ENCODE measurements at places on chromosomes 16 and 17.

- no peak for DNase-seq
Observed at GRCh38 chr16:75565640-75566039, 539 bp upstream of the GABARAPL2 start.

- DNase-seq = no peak
Observed at GRCh38 chr17:40303009-40303657, 5.8 kb upstream of the RARA start.

- no peak for DNase-seq
Observed at GRCh38 chr16:3549906-3550305, 27.3 kb downstream of the NLRC3 start.

- DNase-seq = no peak
Observed at GRCh38 chr17:14325618-14326167, 24.8 kb downstream of the HS3ST3B1 start.

DNA sequence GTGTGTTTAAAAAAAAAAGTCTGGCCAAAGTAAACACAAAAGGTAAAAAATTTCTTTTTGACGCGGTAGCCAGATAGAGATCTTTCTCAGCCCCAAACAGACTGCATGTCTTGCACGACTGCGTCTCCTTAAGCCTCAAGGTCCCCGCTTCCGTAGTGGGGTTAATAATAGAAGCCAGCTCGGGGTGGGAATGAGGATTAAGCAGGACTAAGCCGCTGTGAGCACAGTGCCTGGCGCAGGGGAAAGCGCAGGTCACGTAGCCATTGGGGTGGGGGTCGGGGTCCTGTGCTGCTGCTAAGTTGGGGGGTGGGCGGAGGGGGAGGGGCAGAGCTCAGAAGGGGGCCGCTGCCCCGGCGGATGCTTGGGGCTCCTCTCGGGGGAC lies 521 bp downstream of the GGA2 start:
- DNase-seq = no peak

DNA sequence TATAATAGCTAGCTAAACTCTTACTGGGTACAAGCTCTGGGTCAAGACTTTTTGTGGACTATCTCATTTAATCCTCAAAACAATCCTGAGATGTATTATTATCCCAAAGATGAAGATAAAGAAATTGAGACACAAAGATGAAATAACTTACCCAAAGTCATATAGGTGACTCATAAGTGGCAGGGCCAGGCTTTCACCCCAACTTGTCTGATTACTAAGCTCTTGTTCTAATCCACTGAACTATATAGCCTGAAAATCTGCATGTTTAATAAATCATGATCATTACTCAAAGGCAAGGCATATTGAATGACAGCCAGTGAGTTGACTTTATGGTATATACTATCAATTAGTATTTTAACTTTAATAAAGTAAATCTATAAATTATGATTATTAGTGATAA lies 77.4 kb downstream of the SKAP1 start:
- DNase-seq = no peak

DNA sequence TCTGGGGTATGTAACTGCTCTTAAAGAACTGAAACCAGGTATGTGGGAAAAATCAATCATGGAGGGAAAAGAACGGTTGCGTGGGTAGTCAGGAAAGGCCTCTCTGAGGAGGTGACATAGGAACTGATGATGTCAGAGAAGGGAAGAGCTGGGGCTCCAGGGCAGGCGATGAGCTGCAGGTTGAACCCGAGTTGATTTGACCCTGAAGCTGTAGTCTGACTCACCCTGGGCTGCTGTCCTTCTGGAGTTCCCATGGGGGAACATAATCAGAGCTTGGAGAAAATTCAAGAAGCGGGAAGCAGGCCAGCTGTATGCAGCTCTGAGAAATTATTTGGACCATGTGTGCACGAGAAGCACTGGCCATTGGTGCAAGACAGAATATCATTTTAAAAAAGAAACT lies 16.7 kb downstream of the SLC6A2 start:
- DNase-seq = peak; percentile 61

GRCh38 chr16:474420-475122 lies 49.1 kb downstream of the RAB11FIP3 start:
- DNase-seq = no peak

- DNase-seq = no peak
Observed at GRCh38 chr17:20975566-20975965, 67.2 kb downstream of the USP22 start.

- DNase-seq = peak; percentile 92
Observed at GRCh38 chr16:740764-741505, at the start of gene CIAO3. Gene CIAO3, minus strand, starts transcription at chr16:740997. Its CDS starts 12 bp downstream, at chr16:740985.

GRCh38 chr17:9830711-9831110 lies 5.0 kb downstream of the GLP2R start:
- DNase-seq = no peak

- no peak for DNase-seq
Observed at GRCh38 chr16:82280867-82281266, 110.8 kb upstream of the MPHOSPH6 start.

DNA sequence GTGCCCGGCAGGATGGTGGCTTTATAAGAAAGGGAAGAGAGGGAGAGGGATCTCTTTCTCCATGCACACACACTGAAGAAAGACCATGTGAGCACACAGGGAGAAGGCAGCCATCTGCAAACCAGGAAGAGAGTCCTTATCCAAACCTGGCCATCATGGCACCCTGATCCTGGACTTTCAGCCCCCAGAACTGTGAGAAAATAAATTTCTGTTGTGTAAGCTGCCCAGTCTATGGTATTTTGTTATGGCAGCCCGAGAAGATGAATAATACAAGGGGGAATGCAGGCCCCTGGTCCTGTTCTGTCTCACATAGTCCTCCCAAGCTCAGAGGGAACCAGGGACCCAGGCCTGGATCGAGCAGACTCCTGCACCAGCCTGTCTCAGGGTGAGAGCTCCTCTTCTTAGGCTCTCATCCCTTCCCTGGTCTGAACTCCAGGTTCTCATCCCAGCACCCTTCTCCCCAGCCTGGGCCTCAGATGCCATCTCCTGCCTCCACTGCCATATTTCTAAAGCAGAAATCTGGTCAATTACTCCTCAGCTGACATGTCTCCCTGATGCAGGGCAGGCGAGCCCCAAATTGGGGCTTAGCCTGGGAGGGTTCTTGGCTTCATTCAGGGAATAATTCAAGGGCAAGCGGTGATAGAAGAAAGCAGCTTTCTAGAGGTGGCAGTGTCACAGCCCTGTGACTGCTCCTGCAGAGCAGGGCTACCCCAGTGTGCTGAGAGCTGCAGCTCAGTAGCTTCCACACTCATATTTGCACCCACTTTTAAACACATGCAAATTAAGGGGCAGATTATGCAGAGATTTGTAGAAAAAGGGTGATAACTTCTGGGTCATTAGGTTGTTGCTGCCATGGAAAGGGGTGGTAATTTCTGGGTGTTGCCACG lies 28.8 kb downstream of the IGFBP4 start:
- DNase-seq = no peak

DNA sequence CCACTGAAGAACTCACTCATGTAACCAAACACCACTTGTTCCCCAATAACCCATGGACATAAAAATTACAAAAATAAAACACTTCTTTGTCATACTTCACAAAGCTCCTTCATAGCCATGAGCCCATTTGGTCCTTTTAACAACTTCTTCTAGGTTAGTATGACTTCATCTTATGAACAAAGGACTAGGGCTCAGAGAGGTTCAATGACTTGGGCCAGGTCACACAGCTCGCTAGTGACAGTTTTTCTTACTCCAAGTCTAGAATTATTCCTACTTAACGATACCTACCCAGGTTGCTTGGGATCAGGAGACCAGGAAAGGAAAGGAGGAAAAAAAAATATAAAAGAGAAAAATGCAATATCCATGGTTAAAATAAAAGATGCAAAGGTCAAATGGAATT lies 353.4 kb downstream of the SOX9 start:
- DNase-seq = no peak

GRCh38 chr17:28646039-28646754 lies 1.2 kb upstream of the BLTP2 start:
- DNase-seq = no peak

DNA sequence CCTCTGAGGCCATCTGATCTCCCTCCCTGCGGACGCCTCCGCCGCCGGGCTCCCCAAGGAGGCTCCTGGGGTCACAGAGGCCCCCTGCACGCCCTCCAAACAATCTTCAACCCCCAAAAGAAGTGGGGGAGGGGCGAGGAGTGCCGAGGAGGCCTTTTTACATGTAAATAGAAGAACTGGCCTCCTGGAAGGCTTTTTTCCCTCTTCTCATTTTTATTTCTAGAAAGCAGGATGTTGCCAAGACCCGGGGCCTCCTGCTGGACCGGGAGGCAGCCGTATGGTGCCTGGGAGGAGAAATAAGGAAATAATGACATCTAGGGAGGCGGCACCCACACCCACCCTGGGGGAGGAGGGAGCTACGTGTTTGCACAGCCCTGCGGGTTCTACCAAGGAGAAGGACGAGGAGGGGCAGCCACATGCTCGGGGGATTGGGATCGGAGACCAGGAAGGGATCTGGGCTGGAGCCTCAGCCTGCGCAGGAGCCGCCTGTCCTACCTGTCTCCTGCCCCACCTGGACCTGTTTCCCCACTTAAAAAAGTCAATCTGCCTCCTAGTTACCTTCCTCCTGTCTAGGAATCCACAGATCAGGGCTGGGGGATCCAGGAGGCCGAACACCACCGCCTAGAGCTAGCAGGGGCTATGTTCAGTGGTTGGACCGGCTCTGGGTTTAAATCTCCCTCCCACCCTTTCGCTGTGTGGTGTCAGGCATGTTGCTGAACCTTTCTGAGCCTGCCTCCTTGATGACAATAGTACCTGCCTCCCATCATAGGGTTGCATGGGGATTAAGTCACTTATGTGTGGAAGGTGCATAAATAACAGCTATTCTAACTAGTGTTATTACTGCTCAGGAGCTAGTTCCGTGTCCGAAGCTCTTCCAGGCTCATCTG lies 175.7 kb upstream of the GSE1 start:
- no peak for DNase-seq

- DNase-seq = peak; percentile 55
Observed at GRCh38 chr16:58464047-58464915, 35.7 kb upstream of the NDRG4 start.

DNA sequence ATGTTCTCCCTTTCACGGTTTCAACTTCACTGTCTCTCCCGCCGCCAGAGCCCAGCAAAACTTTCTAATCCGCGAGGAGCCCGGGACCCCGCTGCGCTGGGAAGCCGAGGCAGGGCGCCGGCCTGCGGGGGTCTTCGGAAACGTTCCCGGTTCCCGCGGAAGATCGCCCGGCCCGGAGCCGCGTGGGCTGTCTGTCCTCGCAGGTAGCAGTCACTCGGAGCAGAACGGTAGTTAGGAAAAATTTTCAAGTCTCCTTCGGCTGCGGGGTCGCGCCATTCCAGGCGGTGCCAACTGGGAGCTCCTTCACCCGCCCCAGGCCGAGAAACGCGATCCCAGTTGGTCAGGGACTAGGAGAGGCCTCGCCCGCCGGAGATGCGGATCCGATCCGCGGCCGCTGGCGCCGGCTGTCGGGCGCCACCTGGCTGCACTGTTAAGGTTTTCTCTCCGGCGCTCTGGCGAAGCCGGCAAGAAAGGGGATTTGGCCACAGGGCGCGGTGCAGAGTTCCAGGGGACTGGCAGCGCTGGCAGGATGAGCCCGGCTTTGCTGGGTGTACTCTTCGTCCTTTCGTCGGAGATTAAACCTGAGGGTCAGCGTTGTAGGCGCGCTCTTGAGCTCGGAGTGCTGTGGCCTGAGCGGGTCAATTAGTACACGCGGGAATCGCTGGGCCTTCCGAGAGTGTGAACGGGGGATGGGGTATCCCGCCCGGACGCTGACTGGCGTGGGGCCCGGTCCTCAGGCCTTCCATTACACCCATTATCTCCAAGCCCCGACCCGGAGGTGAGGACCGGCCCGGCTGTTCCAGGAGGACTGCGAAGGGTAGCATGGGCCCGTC lies 135.4 kb downstream of the KCNJ12 start:
- DNase-seq = peak; percentile 91

GRCh38 chr17:78971756-78972506 lies 7.8 kb downstream of the LGALS3BP start:
- DNase-seq = no peak

DNA sequence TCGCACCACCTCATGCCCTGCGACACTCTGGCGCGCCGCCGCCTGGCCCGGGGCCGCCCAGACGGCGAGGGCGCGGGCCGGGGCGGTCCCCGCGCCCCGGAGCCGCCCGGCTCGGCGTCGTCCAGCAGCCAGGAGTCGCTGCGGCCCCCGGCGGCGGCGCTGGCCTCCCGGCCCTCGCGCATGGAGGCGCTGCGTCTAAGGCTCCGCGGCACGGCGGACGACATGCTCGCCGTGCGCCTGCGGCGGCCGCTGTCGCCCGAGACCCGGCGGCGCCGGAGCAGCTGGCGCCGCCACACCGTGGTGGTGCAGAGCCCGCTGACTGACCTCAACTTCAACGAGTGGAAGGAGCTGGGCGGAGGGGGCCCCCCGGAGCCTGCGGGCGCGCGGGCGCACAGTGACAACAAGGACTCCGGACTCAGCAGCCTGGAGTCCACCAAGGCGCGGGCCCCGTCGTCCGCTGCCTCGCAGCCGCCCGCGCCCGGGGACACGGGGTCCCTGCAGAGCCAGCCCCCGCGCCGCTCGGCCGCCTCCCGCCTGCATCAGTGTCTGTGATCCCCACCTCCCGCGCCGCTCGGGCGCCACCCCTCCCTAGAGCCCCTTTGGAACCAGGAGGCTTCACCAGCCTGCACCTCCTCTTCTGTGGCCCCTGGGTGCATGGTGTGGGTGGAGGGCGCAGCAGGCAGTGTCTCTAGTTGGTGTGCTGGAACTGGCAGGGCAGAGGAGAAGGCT lies 82.3 kb downstream of the ARHGAP23 start:
- peak; percentile 47 for DNase-seq

- no peak for DNase-seq
Observed at GRCh38 chr17:917941-918740, 61.4 kb downstream of the NXN start.

- DNase-seq = no peak
Observed at GRCh38 chr16:75774197-75774596, 47.9 kb upstream of the CPHXL start.

DNA sequence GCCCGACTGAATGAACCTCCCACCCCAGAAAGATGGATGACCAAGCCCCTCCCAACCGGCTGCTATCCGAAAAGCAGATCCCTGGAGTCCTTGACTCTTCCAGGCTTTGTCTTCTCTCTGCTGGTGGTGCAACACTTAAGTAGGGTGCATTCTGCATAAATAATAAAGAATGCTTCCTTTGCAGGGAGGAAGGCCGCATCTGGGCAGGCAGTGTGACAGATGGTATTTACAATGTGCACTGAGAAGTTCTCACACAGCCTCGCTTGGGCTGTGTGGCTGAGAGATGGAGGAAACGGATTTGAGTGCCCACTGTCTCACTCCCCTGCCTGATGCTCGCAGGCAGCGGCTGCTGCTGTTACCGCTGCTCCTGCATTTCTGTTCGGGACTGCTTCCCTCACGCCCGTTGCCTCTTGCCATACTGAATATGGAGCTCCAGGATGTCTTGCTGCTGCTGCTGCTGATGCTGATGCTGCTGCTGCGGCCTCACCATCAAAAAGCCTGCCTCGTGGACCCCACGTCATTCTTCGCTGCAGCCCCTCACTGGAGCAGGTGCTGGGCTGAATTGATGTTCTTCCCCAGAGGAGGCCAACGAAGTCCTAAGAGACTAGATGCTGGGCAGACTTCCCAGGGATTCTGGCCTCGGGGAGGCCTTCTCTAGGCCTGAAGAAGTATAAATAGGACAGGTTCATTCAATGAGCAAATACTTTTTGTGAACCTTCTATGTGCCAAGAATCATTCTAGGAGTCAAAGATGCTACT lies 7.1 kb upstream of the RHBDL3 start:
- DNase-seq = no peak

All from Right ventricle myocardium superior (tissue), 1 donor.